ENCODE measurements at places on chromosomes 4 and X. TPM values are rescaled to one million over a fixed set of nuclear protein-coding genes. Genes with fewer than 3 reads are reported as not detected.

GRCh38 chr4:13530823-13531624 is 13.3 kb downstream of the NKX3-2 start:
- DNase-seq, result peak; percentile 69
- H3K27ac ChIP-seq, result no peak overlapping the region
- H3K27me3 ChIP-seq, result peaks cover 100% of the 10 kb centered on the region

DNA sequence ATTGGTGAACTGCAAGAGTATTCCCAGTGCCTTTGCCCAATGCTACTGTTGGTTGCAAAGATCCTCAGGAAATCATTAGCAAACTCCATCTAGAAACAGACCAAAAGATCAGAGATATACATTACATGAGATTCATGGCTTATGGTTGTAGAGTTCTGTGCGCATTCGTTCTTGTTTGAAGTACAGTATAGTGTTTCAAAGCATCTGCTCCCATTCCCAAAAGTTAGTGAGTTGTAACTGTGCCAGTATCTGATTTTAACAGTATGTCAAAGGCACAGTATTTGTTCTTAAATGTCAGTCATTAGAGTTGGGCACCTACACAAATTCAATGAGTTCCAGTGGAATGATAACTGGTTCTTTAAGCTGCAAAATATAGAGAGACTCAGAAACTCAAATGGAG is 314.7 kb upstream of the ATOH1 start:
- H3K4me3 ChIP-seq, result no peak overlapping the region
- H3K4me1 ChIP-seq, result no peaks in the 10 kb centered on the region
- H3K27me3 ChIP-seq, result no peaks in the 10 kb centered on the region
- no peaks in the 10 kb centered on the region for H3K36me3 ChIP-seq
- H3K27ac ChIP-seq, result no peak overlapping the region

- H3K36me3 ChIP-seq, result no peaks in the 10 kb centered on the region
- H3K4me1 ChIP-seq, result no peaks in the 10 kb centered on the region
- no peak overlapping the region for H3K4me3 ChIP-seq
- H3K27me3 ChIP-seq, result no peaks in the 10 kb centered on the region
- DNase-seq, result no peak
- no peak overlapping the region for H3K27ac ChIP-seq
Observed at GRCh38 chr4:174867903-174868302, 38.9 kb upstream of the GLRA3 start.

GRCh38 chrX:16748425-16748824 is 29.0 kb downstream of the SYAP1 start:
- peaks cover under 1% of the 10 kb centered on the region for H3K4me1 ChIP-seq
- no peaks in the 10 kb centered on the region for H3K27me3 ChIP-seq
- no peak overlapping the region for H3K27ac ChIP-seq
- DNase-seq, result no peak
- H3K4me3 ChIP-seq, result no peak overlapping the region

DNA sequence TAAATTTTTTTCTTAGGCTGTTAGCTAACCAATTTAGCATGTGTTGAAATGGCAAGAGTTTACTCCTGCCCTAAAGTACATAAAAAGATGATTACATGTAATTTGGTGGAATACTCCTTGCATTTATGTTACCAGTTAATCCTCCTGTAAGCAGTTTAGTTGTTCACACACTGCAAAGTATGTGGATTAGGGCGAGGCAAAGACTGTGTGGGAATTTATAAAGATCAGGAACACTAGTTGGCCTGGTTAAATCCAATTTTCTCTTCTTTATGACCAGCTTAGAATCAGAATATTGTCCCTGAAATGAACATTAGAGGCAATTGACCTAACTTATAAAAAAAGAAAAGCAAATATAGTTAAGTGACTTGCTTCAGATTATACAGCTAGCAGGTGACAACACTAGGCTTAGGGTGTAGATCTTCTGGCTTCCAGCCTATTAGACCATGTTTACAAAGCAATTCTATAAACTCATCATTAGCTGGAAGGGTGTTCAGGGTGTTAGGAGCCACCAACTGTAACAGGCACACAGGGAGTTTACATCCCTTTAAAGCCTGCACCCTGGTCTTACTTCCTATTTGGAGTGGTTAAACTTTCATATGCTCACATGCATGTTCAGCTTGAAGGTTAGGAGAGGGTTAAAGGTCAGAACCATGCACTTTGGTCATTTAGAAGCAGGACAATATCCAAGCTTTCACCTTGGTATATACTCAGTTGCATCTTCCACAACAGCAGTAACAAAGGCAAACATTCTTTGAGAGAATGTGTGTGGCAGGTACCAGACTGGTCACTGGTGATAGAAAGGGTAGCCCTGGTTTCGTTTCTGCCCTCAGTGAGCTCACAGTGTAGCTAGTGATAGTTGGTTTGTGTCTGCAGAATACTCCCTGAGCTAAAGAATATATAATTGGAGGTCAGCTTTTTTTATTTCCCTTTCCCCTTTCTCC is 72.6 kb downstream of the GC start:
- DNase-seq, result no peak
- H3K4me1 ChIP-seq, result no peaks in the 10 kb centered on the region

DNA sequence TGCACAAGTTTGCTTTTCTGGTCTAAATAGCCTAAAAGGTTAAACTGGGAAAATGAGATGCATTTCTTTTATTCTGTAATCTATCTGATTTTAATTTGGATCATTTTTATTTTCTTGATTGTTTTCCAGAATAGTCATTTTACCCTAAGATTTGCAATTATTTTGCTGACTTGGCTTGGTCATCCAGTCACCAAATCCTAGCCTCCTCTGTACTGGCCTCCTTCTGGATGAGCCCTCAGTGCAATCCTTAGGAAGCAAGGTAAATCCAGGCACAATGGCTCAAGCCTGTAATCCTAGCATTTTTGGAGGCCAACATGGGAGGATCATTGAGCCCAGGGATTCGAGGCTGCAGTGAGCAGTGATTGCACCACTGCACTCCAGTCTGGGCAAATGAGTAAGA is 9.2 kb downstream of the EREG start:
- no peaks in the 10 kb centered on the region for H3K4me1 ChIP-seq
- no peak overlapping the region for H3K27ac ChIP-seq
- H3K27me3 ChIP-seq, result no peaks in the 10 kb centered on the region
- DNase-seq, result no peak
- H3K36me3 ChIP-seq, result no peaks in the 10 kb centered on the region

- no peak overlapping the region for H3K27ac ChIP-seq
- H3K4me1 ChIP-seq, result no peaks in the 10 kb centered on the region
- no peaks in the 10 kb centered on the region for H3K36me3 ChIP-seq
- no peaks in the 10 kb centered on the region for H3K27me3 ChIP-seq
Observed at GRCh38 chrX:23380581-23380980, 45.9 kb downstream of the PTCHD1 start.

CTAG2 gene
- not detected for total RNA-seq

GRCh38 chrX:133335027-133335426 is 80.3 kb downstream of the GPC4 start:
- no peak overlapping the region for H3K27ac ChIP-seq
- peaks cover 9% of the 10 kb centered on the region for H3K4me1 ChIP-seq
- no peaks in the 10 kb centered on the region for H3K27me3 ChIP-seq
- DNase-seq, result peak; percentile 52

DNA sequence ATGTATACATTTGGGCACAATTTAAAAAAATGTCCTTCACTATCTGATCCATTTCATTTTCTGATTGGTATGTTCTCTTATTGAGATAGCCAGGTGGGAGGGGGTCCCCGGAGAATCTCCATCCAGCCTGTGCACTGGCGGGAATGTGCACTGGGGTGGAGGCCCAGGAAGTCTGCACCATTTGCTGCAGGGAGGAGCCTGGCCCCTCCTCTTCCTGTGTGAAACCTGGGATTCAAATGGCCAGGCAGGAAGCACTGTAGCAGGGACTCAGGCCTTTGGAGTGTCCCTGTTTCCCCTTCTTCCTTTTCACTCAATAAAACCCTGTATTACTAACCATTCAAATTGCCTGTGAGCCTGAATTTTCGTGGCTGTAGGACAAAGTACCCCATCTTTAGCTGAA is 44.3 kb downstream of the GPRIN3 start:
- no peak overlapping the region for H3K27ac ChIP-seq
- H3K4me3 ChIP-seq, result no peak overlapping the region
- H3K27me3 ChIP-seq, result no peaks in the 10 kb centered on the region
- H3K4me1 ChIP-seq, result peaks cover 4% of the 10 kb centered on the region

DNA sequence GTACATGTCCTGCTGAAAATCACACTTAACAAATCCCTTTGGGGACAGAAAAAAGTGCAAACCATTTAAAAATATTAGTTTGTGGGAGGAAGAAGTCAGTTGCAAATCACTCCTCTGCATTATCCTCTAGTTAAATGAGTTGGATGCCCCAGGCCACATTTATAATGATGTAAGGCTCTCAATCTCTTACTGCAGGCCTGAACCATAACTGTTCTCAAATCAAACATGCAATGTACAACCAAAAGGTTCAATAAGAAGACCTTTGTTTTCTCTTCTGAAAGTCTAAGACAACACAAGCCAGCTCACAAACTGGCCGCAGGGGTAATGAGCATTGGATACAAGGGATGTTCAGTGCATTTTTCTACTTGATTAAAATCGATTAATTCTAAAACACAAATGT is 39.7 kb downstream of the IGFBP7 start:
- H3K27ac ChIP-seq, result no peak overlapping the region
- H3K4me3 ChIP-seq, result no peak overlapping the region
- no peak for DNase-seq
- H3K4me1 ChIP-seq, result no peaks in the 10 kb centered on the region
- no peaks in the 10 kb centered on the region for H3K36me3 ChIP-seq

TMSB15A gene
- 561 TPM for total RNA-seq

STS gene
- total RNA-seq, result 0.97 TPM

GRCh38 chr4:6889736-6890324 is 19.8 kb upstream of the TBC1D14 start:
- H3K4me1 ChIP-seq, result peaks cover 11% of the 10 kb centered on the region
- H3K27me3 ChIP-seq, result no peaks in the 10 kb centered on the region
- no peak overlapping the region for H3K4me3 ChIP-seq
- H3K36me3 ChIP-seq, result no peaks in the 10 kb centered on the region

- H3K27me3 ChIP-seq, result no peaks in the 10 kb centered on the region
- H3K27ac ChIP-seq, result no peak overlapping the region
- DNase-seq, result no peak
- no peak overlapping the region for H3K4me3 ChIP-seq
Observed at GRCh38 chrX:132853040-132853439, 105.4 kb downstream of the HS6ST2 start.

SUPT20HL2 gene
- total RNA-seq, result not detected

- H3K36me3 ChIP-seq, result no peaks in the 10 kb centered on the region
- H3K4me3 ChIP-seq, result no peak overlapping the region
- H3K27me3 ChIP-seq, result no peaks in the 10 kb centered on the region
- no peak overlapping the region for H3K27ac ChIP-seq
Observed at GRCh38 chr4:11194431-11194830, 234.3 kb downstream of the HS3ST1 start.
